Spinal cord (tissue), 10 donors: ENCODE measurements at places on chromosomes 3 and 15.

DNA sequence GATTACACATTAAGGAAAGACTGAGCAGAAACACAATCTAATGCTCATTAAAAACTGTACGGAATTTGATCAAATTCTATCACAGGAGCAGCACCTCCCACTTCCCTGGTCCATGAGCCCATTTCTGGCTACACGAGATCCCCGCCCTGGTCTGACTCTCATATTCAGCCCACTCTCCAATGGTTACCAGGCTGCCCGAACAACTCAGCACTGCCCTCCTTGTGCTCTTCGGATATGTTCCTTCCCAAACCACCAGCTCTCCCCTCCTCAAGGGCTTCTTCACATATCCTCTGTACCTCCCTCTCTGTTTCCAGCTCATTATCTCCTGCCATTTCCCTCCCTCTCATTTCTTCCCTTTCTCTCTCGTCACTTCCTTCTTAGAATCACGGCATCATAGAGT lies 180.5 kb downstream of the RSL24D1 start:
- no peak overlapping the region for H3K4me3 ChIP-seq
- H3K36me3 ChIP-seq, result no peaks in the 10 kb centered on the region
- no peaks in the 10 kb centered on the region for H3K4me1 ChIP-seq

GRCh38 chr3:35596335-35596995 lies 42.9 kb upstream of the ARPP21 start:
- H3K4me1 ChIP-seq, result no peaks in the 10 kb centered on the region
- DNase-seq, result no peak
- H3K27ac ChIP-seq, result no peak overlapping the region
- no peak overlapping the region for H3K4me3 ChIP-seq
- no peaks in the 10 kb centered on the region for H3K27me3 ChIP-seq

DNA sequence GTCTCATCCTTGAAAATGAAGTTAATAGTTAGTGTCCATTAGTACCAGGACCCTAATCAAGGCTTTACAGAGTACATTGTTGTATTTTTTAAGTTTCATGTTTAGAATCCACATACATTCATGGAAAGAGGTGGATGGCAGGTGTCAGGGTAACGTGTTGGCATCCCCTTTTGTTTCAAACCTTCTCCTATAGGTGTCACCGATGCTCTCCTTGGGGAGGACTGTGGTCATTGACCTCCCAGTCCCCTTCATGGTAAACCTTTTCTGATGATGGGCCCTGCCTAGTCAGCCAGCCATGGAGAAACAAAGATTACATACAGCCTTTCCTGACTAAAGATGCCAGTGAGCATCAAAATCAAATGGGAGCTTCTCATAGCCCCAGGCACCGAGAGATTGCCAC lies 574.8 kb downstream of the AGBL1 start:
- H3K27me3 ChIP-seq, result no peaks in the 10 kb centered on the region
- no peak for DNase-seq
- no peaks in the 10 kb centered on the region for H3K4me1 ChIP-seq

- H3K27ac ChIP-seq, result no peak overlapping the region
- no peak overlapping the region for H3K4me3 ChIP-seq
- H3K4me1 ChIP-seq, result no peaks in the 10 kb centered on the region
- no peaks in the 10 kb centered on the region for H3K36me3 ChIP-seq
Measured at GRCh38 chr3:183541738-183542137, 13.8 kb downstream of the KLHL6 start.

- no peak for DNase-seq
- no peaks in the 10 kb centered on the region for H3K36me3 ChIP-seq
- peaks cover 9% of the 10 kb centered on the region for H3K4me1 ChIP-seq
- no peak overlapping the region for H3K4me3 ChIP-seq
- H3K27ac ChIP-seq, result no peak overlapping the region
Measured at GRCh38 chr3:5057272-5057671, 64.8 kb upstream of the ARL8B start.

DNA sequence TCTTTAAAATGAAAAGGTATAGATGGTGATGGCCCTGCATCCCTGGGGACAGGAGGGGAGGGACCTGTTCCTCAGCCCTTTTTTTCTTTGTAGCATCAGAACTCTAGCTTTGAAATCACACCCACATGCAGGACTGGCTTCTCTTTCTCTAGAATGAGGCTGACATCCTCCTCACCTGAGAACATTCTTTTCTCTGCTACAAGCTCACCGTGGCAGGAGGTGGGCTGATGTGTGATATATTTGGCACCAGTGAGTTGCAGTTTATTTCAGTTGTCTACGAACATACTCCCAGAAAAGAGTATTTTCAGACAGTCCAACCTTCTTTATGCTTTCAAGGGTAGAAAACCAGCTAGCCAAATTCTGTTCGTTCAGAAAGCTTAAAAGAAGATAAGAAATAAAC lies 43.6 kb upstream of the RARB start:
- no peaks in the 10 kb centered on the region for H3K4me1 ChIP-seq
- DNase-seq, result no peak
- H3K36me3 ChIP-seq, result no peaks in the 10 kb centered on the region
- H3K4me3 ChIP-seq, result no peak overlapping the region

- H3K36me3 ChIP-seq, result no peaks in the 10 kb centered on the region
- H3K27me3 ChIP-seq, result no peaks in the 10 kb centered on the region
- no peak overlapping the region for H3K27ac ChIP-seq
Measured at GRCh38 chr3:171797265-171797679, 13.0 kb downstream of the PLD1 start.

GRCh38 chr15:70916531-70916930 lies 23.9 kb downstream of the LRRC49 start:
- no peak overlapping the region for H3K27ac ChIP-seq
- H3K27me3 ChIP-seq, result no peaks in the 10 kb centered on the region
- no peaks in the 10 kb centered on the region for H3K4me1 ChIP-seq
- H3K36me3 ChIP-seq, result peaks cover 22% of the 10 kb centered on the region
- no peak for DNase-seq

DNA sequence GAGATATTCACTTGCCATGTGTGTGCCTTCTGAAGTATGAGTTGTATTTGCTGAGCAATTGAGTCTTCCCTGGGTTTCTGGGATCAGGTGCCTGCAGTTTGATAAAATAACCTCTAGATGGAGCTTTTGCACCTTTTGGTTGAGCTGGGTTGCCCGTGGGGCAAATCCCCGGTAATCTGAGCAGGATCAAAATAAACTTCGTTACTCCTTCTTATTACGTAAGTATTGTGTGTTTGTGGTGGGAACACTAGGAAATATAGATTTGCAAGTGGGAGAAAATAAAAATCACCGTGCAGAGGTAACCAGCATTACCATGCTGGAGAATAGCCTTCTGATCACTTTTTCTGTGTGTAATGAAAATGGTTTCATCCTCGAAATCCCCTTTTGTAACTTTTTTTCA lies 277.4 kb upstream of the NR2E3 start:
- no peak overlapping the region for H3K4me3 ChIP-seq
- H3K4me1 ChIP-seq, result no peaks in the 10 kb centered on the region
- no peaks in the 10 kb centered on the region for H3K36me3 ChIP-seq
- H3K27me3 ChIP-seq, result no peaks in the 10 kb centered on the region
- H3K27ac ChIP-seq, result no peak overlapping the region
- DNase-seq, result no peak

GRCh38 chr3:37125195-37126073 lies 48.9 kb downstream of the LRRFIP2 start:
- no peaks in the 10 kb centered on the region for H3K36me3 ChIP-seq
- H3K4me1 ChIP-seq, result no peaks in the 10 kb centered on the region
- H3K4me3 ChIP-seq, result no peak overlapping the region
- DNase-seq, result no peak
- no peaks in the 10 kb centered on the region for H3K27me3 ChIP-seq

DNA sequence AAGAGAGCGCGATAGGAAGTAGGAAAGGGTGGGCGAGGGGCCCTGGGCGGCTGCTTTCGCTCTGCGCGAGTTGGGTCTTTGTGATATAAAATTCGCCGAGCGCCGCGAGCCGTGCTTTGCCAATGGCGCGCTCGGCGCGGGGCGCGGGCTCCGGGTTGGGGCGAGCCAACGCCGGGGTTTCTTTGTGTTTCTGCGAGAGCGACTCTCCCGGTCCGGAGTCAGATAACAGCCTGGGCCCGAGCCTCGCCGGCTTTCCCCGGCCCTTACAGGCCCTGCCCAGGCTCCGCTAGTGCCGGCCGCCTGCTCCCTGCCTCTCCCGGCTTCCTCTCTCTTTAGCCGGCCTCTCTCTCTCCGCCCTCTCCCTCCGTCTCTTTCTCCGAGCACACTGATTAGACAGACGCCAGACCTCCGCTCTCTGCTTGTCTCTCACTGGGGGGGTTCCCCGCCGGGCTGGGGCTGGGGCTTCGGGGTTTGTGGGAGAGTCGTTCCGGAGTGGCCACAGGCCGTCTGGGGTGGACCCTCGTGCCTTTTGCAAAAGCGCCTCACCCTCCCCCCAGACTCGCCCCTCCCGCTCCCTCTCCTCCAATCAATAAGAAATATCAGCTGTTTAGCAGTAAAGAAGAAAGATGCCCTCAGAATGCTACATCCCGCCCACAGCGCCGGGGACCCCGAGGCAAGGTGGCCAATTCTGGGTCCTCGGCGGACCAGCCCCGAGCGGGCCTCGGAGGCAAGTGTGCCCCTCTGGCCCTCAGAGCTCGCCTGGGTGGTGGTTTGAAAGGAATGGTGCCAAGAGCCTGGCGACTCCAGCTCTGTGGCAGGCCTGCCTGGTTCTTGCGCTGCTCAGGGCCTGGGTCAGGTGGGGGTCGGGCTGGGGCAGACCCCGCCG lies 2.9 kb downstream of the NR2F2 start:
- H3K27me3 ChIP-seq, result peaks cover 9% of the 10 kb centered on the region
- DNase-seq, result no peak
- H3K4me3 ChIP-seq, result peak overlapping the region; percentile 88
- H3K36me3 ChIP-seq, result peaks cover 21% of the 10 kb centered on the region
- peak overlapping the region; percentile 89 for H3K27ac ChIP-seq

GRCh38 chr3:72176537-72177041 lies 391.6 kb upstream of the PROK2 start:
- no peak overlapping the region for H3K27ac ChIP-seq
- peaks cover 31% of the 10 kb centered on the region for H3K4me1 ChIP-seq
- peaks cover 3% of the 10 kb centered on the region for H3K27me3 ChIP-seq

- peaks cover 19% of the 10 kb centered on the region for H3K4me1 ChIP-seq
- no peak for DNase-seq
- no peaks in the 10 kb centered on the region for H3K36me3 ChIP-seq
- no peak overlapping the region for H3K27ac ChIP-seq
Measured at GRCh38 chr3:43106293-43106628, 382 bp upstream of the POMGNT2 start.

DNA sequence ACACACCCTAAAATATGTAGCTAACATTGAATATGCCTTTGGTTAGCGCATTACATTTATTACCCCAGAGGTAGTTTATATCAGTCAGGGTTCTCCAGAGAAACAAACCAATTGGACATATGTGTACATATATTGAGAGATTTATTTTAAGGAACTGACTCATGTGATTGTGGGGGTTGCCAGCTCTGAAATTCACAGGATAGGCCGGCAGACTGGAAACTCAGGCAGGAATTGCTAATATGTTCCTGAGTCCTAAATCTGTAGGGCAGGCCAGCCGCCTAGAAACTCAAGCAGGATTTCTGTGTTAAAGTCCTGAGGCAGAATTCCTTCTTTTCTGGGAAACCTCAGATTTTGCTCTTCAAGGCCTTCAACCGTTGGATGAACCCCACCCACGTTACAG lies 189.7 kb downstream of the CDIN1 start:
- H3K27me3 ChIP-seq, result no peaks in the 10 kb centered on the region
- no peak overlapping the region for H3K27ac ChIP-seq
- no peaks in the 10 kb centered on the region for H3K36me3 ChIP-seq

GRCh38 chr3:13626396-13626795 lies 77.5 kb downstream of the FBLN2 start:
- H3K4me3 ChIP-seq, result no peak overlapping the region
- H3K4me1 ChIP-seq, result peaks cover 17% of the 10 kb centered on the region
- no peaks in the 10 kb centered on the region for H3K27me3 ChIP-seq
- H3K27ac ChIP-seq, result no peak overlapping the region
- no peak for DNase-seq
- peaks cover 15% of the 10 kb centered on the region for H3K36me3 ChIP-seq

GRCh38 chr3:194067949-194068362 lies 68.0 kb upstream of the HES1 start:
- no peak overlapping the region for H3K4me3 ChIP-seq
- no peak overlapping the region for H3K27ac ChIP-seq
- peaks cover 9% of the 10 kb centered on the region for H3K27me3 ChIP-seq
- H3K36me3 ChIP-seq, result no peaks in the 10 kb centered on the region
- peaks cover 19% of the 10 kb centered on the region for H3K4me1 ChIP-seq
- DNase-seq, result no peak

DNA sequence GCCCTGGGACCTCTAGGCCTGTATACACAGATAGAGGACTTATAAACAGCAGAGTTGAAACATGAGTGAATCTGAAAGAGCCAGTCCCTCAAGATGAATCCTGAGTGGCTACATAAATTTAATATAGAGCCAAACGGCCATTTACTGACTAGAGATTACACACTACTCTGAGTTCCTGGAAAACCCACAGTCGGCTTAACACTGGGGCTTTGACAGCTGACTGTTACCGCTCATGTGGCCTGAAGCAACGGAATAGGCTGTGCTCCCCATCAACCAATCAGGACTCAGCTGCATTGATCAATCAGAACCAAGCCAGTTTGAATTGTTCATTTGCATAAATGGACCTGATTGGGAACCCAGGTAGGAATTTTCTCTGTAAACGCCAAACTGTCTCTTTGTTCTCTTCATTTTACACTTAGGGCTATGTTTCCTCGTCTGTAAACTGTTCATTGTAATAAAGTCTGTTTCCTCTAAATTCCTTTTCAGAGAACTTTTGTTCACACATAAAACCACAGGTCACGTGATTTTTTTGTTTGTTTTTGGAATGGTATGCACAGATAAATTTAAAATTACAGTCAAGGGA lies 40.5 kb downstream of the CCNL1 start:
- DNase-seq, result no peak
- peaks cover 9% of the 10 kb centered on the region for H3K4me1 ChIP-seq
- H3K27me3 ChIP-seq, result peaks cover 13% of the 10 kb centered on the region
- H3K27ac ChIP-seq, result no peak overlapping the region
- H3K4me3 ChIP-seq, result no peak overlapping the region

- DNase-seq, result no peak
- no peaks in the 10 kb centered on the region for H3K27me3 ChIP-seq
- H3K4me1 ChIP-seq, result peaks cover 5% of the 10 kb centered on the region
- H3K36me3 ChIP-seq, result no peaks in the 10 kb centered on the region
Measured at GRCh38 chr3:115513416-115513800, 109.9 kb upstream of the GAP43 start.

DNA sequence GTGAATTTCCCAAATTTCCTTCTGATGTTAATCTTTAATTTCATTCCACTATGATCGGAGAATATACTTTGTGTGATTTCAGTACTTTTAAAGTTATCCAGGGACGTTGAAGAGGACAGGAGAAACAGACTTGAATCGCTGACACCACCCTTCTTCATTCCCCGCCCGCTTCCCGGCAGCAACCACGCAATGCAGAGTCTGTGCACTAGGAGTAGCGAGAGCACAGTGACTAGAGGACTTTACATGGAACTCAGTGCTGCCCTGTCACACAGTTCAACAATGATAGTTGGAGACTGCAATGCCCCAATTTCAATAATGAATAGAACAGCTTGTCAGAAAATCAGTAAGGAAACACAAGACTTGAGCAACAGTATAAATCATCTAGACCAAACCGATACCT lies 73.9 kb downstream of the RNF13 start:
- H3K4me1 ChIP-seq, result no peaks in the 10 kb centered on the region
- H3K4me3 ChIP-seq, result no peak overlapping the region
- DNase-seq, result no peak
- no peaks in the 10 kb centered on the region for H3K27me3 ChIP-seq

- H3K27ac ChIP-seq, result no peak overlapping the region
- peaks cover 12% of the 10 kb centered on the region for H3K36me3 ChIP-seq
- H3K4me3 ChIP-seq, result no peak overlapping the region
- H3K27me3 ChIP-seq, result no peaks in the 10 kb centered on the region
- H3K4me1 ChIP-seq, result peaks cover 23% of the 10 kb centered on the region
Measured at GRCh38 chr15:88623061-88623460, 1.9 kb downstream of the AEN start.

GRCh38 chr3:64438812-64439211 lies 213.5 kb upstream of the PRICKLE2 start:
- no peak overlapping the region for H3K4me3 ChIP-seq
- no peak for DNase-seq
- H3K27ac ChIP-seq, result no peak overlapping the region
- H3K36me3 ChIP-seq, result no peaks in the 10 kb centered on the region
- peaks cover 1% of the 10 kb centered on the region for H3K27me3 ChIP-seq
- H3K4me1 ChIP-seq, result peaks cover 15% of the 10 kb centered on the region
